Esophagus squamous epithelium (tissue), 5 donors: ENCODE measurements at places on chromosomes 13 and 19. TPM values are rescaled to one million over a fixed set of nuclear protein-coding genes. Genes with fewer than 3 reads are reported as not detected.

DNA sequence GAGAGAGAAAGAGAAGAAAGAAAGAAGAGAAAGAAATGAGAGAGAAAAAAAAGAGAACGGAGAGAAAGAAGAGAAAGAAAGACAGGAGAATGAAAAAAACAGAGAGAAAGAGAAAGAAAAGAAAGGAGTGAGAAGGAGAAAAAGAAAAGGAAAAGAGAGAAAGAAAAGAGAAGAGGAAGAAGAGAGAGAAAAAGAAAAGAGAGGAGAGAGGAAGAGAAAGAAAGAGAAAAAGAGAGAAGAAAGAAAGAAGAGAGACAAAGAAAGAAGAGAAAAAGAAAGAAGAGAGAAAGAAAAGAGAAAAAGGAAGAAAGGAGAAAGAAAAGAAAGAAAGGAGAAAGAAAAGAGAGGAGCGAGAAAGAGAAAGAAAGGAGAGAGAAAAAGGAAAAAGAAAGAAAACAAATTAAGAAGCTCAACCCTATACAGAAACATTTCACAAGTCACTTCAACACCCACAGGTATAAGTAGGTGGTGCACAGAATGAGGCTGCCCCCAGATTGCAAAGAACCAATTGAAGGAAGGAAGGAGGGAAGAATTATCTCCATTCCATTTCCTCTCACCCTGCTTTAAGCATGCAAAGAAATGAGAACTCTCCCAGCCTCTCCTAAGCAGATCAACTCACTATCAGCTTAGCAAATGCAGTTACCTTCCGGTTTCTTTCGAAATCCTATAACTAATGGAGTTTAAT, 98.8 kb upstream of the CACNA1A start:
- no peak overlapping the region for H3K27ac ChIP-seq
- H3K4me3 ChIP-seq: no peak overlapping the region
- H3K4me1 ChIP-seq: no peaks in the 10 kb centered on the region

Gene SGCG
- total RNA-seq: not detected

Gene KCNN1
- 3.1 TPM for total RNA-seq

Gene LIM2
- total RNA-seq: not detected

GRCh38 chr13:48615049-48615448, 38.7 kb upstream of the CYSLTR2 start:
- H3K27me3 ChIP-seq: no peaks in the 10 kb centered on the region
- no peak overlapping the region for H3K4me3 ChIP-seq
- no peaks in the 10 kb centered on the region for H3K36me3 ChIP-seq
- H3K4me1 ChIP-seq: no peaks in the 10 kb centered on the region

DNA sequence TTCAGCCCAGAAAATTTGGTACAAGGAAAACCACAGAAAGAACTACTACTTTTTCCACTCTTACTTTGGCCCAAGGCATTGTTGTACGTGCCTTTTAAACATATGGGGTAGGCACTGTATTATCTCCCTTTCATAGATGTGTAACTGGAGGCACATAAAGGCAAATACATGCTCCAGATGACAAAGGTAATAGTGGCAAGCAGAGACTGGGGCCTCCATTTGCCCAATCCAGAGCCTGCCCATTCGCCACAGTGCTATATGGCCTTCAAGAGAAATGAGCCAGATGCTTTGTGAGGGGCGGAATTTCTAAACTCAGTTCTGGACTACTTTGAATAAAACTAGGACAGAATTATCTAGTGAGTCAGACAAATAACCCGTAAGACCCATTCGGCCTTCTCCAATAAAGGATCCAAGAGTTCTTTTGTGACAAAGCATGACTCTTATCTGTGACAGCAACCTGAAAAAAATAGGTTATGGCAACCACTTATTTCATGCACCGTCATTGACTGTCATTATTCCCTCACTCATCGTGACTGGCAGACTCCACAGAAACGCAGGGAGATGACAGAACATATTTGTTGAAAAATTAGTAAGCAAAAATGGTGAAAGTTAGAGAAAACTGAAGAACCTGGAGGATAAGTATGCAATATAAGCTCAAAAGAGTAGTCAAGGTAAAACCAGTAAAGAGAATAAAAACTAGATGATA, 712.0 kb upstream of the GPC6 start:
- DNase-seq: no peak
- no peaks in the 10 kb centered on the region for H3K27me3 ChIP-seq
- no peak overlapping the region for H3K4me3 ChIP-seq
- no peaks in the 10 kb centered on the region for H3K36me3 ChIP-seq
- H3K27ac ChIP-seq: no peak overlapping the region

Gene KLF5
- 192 TPM for total RNA-seq
